ENCODE measurements at places on chromosomes 16 and 17.

DNA sequence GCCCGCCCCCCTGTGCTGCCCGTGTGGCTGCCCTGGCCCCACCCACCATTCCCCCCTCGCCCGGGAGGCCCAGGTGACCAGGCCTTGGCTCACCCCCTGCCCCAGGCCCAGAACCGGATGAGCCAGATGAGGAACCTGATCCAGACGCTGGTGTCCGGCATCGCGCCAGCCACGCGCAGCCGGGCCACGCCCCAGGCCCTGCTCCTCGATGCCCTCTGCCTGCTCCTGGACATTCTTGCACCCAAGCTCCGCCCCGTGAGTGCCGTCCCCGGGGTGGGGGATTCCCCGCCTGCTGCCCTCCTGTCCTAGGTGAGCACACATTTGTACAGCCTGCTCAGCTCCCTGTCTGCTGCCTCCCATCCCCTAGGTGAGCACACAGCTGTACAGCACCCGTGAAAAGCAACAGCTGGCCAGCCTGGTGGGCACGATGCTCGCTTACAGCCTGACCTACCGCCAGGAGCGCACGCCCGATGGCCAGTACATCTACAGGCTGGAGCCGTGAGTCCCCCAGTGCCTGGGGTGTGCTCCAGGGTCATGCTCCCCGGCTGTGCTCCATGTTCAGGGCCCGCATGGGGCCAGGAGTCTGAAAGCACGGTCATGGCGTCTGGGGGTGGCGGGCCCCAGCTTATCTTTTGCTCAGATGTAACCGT, 4.8 kb downstream of the GNG13 start:
- no peak for DNase-seq

- no peak for DNase-seq
Measured at GRCh38 chr16:66849549-66849948, 5.3 kb downstream of the CA7 start.

DNA sequence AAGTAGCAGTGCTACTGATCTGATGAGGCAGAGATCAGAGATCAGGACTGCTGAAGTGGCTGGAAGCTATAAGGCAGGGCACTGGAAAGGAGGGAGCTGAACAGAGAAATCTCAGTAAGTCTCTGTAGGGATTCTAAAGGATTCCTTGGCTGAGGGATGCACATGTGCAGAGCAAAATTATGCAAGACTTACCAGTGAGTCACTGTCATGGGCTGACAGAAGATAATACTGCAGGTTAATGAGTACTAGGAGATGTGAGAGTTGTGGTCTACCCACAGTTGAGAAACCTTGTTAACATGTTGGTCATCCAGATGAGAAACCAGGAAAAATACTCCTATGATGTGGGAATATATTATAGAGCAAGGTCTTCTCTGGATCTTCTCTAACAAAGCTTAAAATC, 378.1 kb downstream of the HAPSTR1 start:
- no peak for DNase-seq

GRCh38 chr16:87528690-87529579, 36.1 kb upstream of the ZCCHC14 start:
- DNase-seq: no peak

GRCh38 chr17:56778898-56779297, 54.8 kb downstream of the C17orf67 start:
- DNase-seq: no peak

DNA sequence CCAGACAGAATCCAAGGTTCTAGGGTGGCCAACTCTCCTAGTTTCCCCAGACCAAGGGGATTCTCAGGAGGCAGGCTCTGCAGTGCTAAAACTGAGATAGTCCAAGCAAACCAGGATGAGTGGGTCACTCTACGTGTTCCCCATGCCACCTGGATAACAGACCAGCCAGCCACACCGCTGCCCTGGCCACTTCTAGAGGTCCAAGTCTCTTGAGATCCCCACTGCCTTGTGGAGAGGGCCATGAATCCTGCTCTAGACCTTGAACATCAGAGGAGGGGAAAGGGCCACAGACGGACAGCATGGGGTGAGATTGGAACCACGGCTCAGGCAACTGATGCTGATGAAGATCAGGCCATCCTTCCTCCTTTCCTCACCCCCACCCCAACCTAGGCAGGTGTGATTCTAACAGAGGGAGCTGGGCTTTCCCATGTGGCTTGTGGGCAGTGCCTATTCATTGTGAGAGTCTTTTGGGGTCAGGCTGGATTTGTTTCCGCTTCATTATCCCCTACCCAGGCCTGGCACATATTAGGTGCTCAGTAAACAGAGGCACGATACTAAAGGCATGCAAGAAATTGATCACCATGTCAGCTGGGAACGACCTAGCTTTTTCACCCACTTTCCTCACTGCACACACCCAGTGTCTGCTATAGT, 16.8 kb upstream of the TVP23A start:
- no peak for DNase-seq
